ENCODE measurements at places on chromosomes 3 and 15. TPM values are rescaled to one million over a fixed set of nuclear protein-coding genes. Genes with fewer than 3 reads are reported as not detected.

FOXB1 gene
- not detected for total RNA-seq

LRRIQ4 gene
- total RNA-seq = 0.29 TPM

GOLGA6L4 gene
- 14.6 TPM for total RNA-seq

FES gene
- 3.3 TPM for total RNA-seq

LARP6 gene
- total RNA-seq = 21.6 TPM

GPR149 gene
- 0.25 TPM for total RNA-seq

TP53BP1 gene
- 142 TPM for total RNA-seq

INSYN1 gene
- 86.6 TPM for total RNA-seq

ZNF774 gene
- total RNA-seq = 6.7 TPM
